Dermis blood vessel endothelial cell (primary cell): ENCODE measurements at places on chromosomes 1 and 21.

- DNase-seq = no peak
These were observed 72.0 kb downstream of the GRIK1 start for GRCh38 chr21:29867796-29868195.

GRCh38 chr21:41612674-41613532 is 104.9 kb upstream of the TMPRSS2 start:
- peak; percentile 53 for DNase-seq

GRCh38 chr1:202164271-202165037 is 4.1 kb upstream of the PTPN7 start:
- no peak for DNase-seq

- DNase-seq = no peak
These were observed 2.7 kb downstream of the ZBTB18 start for GRCh38 chr1:244053831-244054230.

DNA sequence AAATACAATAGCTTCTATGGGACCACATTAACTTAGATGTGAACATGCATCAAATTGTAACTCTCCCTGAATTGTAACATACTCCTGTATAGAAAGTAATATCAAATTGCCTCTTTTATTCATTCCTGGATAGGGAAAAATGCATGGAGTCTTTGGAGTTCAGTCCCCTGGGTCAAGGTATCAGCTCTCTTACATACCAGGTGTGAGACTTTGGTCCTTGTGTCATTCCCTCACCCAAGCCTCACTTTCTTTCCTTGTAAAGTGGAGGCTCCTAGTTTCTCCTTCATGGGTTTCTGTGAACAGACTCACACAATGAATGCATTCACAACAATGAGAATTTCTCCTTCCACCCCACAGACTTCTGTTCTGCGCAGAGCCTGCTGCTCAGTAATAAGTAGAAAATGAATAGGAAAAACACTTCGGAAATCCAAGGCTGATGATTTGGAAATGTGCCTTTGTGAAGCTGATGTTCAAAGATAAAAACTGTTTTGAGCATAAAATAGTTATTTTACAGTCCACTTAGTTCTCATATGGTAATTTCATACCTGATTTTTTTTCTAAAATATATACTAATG is 185.3 kb downstream of the AK5 start:
- no peak for DNase-seq

GRCh38 chr1:56137521-56138505 is 441.6 kb downstream of the PLPP3 start:
- DNase-seq = peak; percentile 65

DNA sequence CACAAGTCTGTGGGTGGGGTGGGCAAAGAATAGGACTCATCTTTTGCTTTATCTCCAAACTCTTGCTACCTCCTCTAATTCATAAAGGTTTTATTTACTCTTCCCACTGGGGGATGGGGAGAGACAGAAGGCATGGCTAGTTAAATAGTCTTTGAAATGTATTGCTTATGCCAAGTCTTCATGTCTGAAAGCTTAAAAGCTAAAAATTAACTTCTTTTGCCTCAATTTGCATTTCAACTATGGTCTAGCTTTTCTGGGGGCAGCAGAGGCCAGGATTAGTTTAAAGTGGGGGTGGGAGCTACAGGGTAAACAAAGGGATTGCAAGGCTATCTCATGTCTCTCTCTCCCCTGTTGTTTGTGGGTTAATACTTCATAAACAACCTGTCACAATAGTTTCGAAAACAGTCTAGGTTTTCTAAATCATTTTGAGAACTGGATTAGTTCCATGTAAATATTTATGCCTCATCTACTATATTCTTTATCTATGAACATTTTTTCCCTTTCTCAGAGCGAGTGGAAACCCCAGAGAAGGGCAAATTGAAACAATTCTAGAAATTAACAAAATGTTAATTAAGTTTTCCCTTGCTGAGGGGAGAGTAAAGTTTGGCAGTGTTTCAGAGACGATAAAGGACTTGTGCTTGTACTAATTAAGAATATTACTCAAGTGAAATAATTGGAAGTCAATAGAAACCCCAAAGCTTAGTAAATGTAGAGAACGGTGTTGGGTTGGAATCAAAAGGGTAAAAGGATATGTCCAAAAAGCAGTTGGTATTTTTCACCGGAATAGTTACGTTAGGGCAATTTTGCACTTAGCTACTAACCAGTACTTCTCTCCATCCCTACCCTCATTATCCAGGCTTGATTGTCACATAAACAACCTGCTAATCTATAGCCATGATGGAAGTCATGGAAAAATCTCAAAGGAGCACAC is 182.2 kb downstream of the GIPC2 start:
- no peak for DNase-seq

GRCh38 chr1:33918368-33918767 is 54.5 kb downstream of the HMGB4 start:
- no peak for DNase-seq

GRCh38 chr1:186753241-186753640 is 73.0 kb upstream of the PTGS2 start:
- DNase-seq = no peak
